ENCODE measurements at places on chromosomes 1 and 21.

DNA sequence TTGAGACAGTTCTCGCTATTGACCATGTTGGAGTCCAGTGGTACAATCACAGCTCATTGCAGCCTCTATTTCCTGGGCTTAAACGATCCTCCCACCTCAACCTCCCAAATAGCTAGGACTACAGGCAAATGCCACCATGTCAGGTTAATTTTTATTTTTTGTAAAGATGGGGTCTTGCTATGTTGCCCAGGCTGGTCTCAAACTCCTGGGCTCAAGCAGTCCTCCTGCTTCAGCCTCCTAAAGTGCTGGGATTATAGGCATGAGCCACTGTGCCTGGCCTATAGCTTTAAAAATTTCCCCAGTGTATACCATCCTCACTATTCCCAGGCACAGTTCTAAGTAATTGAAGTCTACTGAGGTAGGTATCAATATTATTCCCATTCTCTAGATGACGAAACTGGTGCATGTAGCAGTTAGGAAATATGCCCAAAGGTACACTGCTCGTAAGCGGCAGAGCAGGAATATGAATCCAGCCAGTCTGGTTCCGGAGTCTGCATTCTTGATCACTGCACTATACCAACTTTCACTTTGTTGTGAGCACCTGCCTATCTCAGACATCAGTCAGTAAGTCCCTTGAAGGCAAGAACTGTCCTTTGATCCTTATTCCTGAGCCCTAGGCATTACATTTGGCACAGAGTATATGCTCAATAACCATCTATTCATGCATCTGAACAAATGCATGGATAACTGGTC is 11.5 kb upstream of the SRP9 start:
- DNase-seq = no peak

GRCh38 chr1:155196103-155196892 is 11.4 kb downstream of the THBS3 start:
- no peak for DNase-seq

GRCh38 chr1:18176619-18177018 is 69.0 kb downstream of the IGSF21 start:
- no peak for DNase-seq

GRCh38 chr1:2820731-2821372 is 19.4 kb upstream of the TTC34 start:
- no peak for DNase-seq

All from amniotic epithelial cell (primary cell).